Stimulated activated CD4-positive, alpha-beta T cell treated with anti-CD3 and anti-CD28 coated beads, Interleukin-15, amount 100 ng/mL, for 1 hour (primary cell): ENCODE measurements at places on chromosomes 2 and 18.

DNA sequence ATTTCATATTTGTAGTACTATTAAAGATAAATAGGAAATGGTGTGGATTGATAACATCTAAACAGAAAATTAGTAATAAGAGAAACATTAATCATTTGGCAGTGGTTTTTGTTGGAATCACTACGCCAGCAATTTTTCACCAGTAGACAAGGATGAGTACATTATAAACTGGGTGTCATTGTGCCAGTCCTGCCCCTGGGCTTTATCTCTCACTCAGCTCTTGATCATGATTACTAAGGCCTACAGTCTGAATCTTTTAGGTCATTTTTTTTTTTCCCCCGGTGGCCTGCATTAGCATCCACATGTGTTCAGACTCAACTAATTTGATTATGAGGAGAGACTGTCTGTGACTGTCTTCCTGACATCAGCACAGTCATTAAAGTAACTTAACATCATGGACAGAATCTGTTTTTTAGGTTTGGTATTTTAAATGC, 16.2 kb downstream of the GULP1 start:
- no peak for DNase-seq

DNA sequence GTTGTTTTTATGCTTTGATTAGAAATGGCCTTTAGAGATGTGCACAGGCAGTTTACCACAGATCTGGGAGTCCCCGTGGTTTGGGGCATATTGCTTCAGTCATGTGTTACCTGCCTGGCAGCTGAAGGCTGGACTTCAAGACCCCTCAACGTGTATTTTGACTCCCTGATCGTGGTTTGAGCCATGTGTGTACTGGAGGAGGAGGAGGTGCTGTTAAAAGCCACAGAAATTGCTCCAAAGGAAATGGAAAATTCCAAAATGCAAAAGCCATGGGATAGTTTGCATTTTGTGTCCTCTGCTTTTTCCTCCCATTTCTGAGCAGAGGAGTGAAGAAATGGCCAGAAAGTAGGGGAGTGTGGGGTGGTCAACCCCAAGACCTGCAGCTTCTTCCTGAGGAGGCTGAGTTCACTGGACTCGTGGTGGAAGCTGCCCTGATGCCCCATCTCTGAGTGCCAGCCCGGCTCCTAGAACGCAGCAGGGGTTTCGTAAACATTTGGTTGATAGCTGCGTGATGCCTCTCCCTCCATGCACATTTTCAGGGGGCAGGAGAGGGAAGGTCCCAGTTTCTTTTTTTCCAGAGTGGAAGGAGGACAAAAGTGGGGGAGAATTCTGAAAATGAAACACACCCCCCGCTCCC, 45.7 kb downstream of the ITGB1BP1 start:
- DNase-seq: no peak

DNA sequence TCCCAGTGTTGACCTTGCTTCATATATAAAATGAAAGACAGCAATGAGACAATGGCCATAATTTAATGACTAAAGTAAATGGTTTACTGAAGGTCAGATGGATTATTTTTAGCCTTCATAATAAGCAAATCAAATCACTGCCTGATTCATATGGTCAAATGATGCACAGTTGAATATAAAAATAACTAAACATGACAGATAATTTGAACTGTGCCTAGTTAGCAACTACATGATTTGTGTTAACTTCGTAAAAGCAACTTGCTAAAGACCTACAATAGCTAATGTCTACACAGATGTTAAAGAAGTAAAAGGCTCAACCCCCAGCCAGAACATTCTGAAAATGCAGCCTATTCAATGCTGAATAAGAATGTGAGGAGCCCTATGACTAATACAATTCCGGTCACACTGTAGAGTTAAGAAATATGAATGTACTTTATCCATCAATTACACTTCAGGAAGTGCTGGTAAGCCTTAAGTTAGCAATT, 590.8 kb upstream of the CDH2 start:
- DNase-seq: no peak

GRCh38 chr18:47204908-47205522, 28.9 kb upstream of the IER3IP1 start:
- no peak for DNase-seq

- DNase-seq: no peak
Measured at GRCh38 chr2:105447476-105447875, 48.6 kb upstream of the FHL2 start.

- no peak for DNase-seq
Measured at GRCh38 chr18:14933049-14933851, 185.3 kb downstream of the ANKRD30B start.

DNA sequence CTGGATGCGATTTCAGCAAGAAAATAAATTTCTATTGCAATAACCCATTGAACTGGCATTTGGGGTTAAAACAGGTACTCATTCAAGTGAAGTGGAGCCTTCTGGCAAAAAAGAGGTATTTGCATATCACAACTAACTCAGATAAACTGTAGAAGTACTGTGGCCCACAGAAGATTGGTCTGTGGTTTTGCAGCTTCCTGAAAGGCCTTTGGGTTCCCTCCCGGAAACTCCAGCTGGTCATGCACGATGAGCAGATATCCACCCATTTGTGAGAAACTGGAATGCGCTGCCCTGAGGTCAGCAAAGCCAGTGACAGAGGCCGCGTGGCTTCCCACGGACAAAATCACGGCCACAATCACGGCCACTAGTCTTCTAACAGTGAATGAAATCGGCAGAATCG, 106.3 kb downstream of the EPHA4 start:
- DNase-seq: no peak

GRCh38 chr2:167784084-167784425, 463.3 kb downstream of the STK39 start:
- DNase-seq: no peak

DNA sequence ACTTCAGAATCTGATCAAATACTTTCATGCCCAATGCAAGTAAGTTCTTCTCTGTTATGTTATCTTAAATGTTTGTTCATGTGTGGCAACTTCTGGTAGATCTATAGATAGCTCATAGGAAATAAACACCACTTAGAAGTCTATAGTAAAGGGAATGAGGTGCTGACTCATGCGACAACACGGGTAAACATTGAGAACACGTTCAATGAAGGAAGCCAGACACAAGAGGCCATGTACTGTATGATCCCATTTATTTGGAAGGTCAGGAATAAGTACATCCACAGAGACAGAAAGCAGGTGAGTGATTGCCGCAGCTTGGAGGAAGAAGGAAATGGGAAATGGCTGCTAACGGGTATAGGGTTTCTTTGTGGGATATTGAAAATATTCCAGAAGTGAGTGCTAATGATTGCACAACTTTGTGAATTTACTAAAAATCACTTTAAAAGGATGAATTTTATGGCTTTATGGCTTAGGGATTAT, 95.4 kb downstream of the ITGB1BP1 start:
- DNase-seq: no peak

DNA sequence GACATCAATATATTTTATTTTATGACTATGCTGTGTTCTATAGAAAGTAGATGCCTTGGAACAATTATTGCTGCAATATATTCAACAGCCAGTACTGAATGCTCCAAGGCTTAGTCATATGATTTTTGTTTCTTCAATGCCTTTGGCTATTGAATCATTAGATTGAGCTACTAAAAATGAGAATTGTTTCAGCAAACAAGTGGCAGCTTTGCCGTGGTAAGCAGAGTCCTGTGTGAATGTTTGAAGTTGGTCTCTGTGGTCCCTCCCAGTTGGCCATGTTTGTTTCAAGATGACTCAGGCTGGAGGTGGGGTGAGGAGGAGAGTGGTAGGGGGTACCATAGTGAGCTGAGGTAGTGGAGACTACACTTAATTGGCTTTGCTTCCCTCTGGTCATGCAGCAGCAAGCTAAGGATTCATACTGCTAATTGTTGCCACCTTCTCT, 198.6 kb upstream of the EPAS1 start:
- DNase-seq: no peak

DNA sequence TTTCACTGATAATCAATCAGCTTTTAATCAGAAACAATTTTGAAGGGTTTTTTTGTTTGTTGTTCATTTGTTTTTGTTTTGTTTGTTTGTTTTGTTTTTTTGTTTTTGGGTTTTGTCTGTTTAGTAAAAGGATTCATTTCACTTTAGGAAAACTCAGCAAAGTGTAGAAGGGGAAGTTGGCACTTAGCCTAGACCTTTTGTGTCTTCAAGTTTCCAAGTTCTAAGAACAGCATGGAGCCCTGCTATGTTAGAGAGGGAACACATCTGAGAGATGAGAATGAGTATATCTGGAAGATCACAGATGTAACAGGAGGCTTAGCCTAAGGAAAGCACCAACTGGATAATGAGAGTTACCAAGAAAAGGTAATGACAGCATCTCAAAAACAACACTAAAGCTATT, 501.5 kb downstream of the ERBB4 start:
- DNase-seq: no peak

GRCh38 chr2:64166637-64167420, 22.6 kb upstream of the PELI1 start:
- DNase-seq: no peak

DNA sequence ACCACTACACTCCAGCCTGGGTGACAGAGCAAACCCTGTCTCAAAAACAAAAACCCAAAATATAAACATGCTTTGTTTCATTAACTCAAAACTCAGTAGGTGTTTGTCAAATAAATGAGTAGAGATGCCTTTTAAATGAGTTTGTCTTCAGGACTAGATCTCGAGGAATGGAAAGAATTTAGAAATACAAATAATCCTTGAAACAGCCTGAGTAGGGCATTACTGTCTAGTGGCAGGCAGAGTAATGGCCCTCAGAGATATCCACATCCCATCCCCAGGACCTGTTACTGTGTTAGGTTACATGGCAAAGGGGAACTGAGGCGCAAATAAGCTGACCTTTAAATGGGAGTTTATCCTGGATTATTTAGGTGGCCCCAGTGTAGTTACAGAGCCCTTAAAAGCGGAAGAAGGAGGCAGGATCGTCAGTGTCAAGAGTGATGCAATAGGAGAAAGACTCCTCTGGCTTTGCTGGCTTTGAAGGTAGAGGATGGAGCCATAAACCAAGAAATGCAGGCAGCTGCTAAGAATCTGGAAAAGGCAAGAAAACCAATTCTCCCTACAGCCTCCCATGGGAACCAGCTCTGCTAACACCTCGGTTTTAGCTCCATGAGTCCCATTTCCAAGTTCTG, 63.0 kb downstream of the CABLES1 start:
- DNase-seq: no peak

- no peak for DNase-seq
Measured at GRCh38 chr2:18425210-18425703, 135.2 kb downstream of the RDH14 start.

- DNase-seq: no peak
Measured at GRCh38 chr18:31643003-31643402, 41.4 kb downstream of the B4GALT6 start.

DNA sequence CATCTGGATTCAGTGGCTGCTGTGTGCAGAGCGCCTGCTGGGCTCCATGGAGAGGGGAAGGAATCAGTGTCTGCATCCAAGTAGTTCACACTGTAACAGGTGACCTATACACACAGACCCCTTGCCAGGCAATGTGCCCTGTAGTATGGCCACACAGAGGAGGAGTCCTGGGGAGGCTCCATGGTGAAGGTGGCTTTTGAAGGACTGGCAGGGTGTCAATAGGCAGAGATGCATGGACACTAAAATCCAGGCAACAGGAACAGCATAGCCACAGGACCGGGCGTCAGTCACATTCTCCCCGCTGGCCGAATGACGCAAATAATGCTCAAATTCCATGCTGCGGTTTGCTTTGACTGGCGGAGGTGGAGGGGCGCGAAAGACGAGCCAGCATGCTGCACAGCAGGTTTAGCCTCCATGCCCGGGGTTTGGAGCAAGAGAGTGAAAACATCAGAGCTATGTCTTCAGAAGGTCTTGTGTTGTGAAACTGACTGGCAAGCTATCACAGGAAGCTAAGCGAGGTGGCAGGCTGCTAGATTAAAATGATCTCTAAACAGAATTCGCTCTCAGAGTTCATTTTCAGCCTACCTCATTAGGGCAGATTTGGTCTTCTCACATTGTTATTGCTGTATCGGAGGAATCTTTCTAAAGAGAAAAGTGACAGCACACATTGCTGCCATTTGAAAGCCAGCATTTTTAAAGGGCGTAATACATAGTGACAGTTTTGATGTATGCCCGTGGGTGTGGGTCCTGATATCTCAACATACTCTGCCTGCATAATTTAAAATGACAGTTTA, 1.2 kb upstream of the CHMP1B start:
- peak; percentile 35 for DNase-seq

DNA sequence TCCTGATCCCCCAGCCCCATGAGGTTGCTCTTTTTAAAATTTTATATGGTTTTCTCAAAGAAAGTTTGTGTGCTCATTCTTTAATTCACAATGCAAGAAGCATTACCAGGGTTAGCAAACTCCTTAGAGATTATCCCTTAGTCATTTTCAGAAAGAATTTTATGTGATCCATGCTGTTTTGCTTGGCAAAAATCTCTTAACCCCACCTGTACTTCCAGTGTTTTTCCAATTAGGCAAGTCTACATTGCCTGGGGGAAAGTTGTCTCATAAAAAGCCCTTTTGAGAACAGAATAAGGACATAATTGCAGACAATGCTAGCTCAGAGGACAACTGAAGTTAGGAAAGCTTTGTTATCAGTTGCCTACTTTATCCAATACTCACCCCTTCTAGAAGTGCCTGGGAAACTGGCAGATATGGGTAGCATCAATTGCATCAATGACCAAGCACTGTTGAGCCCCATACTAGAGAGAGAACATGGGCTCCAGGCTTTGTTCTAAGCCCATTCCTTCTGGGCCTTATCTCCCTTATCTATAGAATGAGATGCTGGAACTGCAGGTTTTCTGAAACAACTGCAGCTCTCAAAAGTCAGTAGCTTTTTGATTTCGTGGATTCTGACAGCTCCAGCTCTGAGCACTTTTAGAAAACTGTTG, 265.9 kb upstream of the SPHKAP start:
- no peak for DNase-seq

GRCh38 chr2:205089958-205090357, 544.7 kb downstream of the PARD3B start:
- no peak for DNase-seq

GRCh38 chr2:147373800-147374422, 470.9 kb upstream of the ACVR2A start:
- DNase-seq: no peak

GRCh38 chr2:109375131-109375561, 238.6 kb downstream of the SEPTIN10 start:
- no peak for DNase-seq

GRCh38 chr2:240524963-240525718, 32.6 kb downstream of the ANKMY1 start:
- DNase-seq: no peak

DNA sequence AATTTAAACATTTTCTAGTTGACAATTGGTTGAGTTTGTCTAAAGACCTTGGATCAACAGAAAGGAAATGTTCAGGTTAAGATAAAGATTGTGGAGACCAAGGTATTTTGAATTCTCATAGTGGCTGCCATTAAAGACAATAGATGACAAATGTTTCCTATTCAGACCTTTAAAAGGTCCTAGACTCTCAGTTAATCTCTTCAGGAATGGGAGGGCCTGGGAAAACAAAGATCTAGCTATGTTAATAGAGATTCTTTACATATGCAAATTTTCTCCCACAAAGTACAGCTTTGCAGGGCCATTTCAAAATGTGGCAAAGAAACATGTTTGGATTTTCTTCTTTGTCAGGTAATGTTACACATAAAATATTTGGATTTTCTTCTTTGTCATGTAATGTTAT, 403.9 kb downstream of the SPAG16 start:
- DNase-seq: no peak

GRCh38 chr2:45477546-45477945, 133.5 kb downstream of the SRBD1 start:
- DNase-seq: no peak

GRCh38 chr18:58362027-58362575, 266.8 kb downstream of the ALPK2 start:
- DNase-seq: no peak

- no peak for DNase-seq
Measured at GRCh38 chr2:241226723-241227572, 38.5 kb downstream of the ANO7 start.

GRCh38 chr2:188444106-188444835, 152.6 kb downstream of the GULP1 start:
- DNase-seq: no peak
